A172 (cell line): ENCODE measurements at places on chromosomes 7 and 10. TPM values are rescaled to one million over a fixed set of nuclear protein-coding genes. Genes with fewer than 3 reads are reported as not detected.

AKR1C3 gene
- total RNA-seq = 45.3 and 120 TPM in 2 replicates

IL6 gene
- total RNA-seq = 0.12 TPM in 1 of 2 replicates, not detected in the other

ADRA2A gene
- not detected in 2 replicates for total RNA-seq

PIK3CG gene
- 4.7 and 5.4 TPM in 2 replicates for total RNA-seq

GNAT3 gene
- total RNA-seq = not detected in 2 replicates

ZCCHC24 gene
- total RNA-seq = 10.7 and 12.2 TPM in 2 replicates

AGR3 gene
- total RNA-seq = not detected in 2 replicates

CHCHD2 gene
- total RNA-seq = 849 and 881 TPM in 2 replicates

PTF1A gene
- not detected in 2 replicates for total RNA-seq

DPP6 gene
- total RNA-seq = not detected in 2 replicates

PNLIPRP3 gene
- 0.22 TPM in 1 of 2 replicates, not detected in the other for total RNA-seq

DNA sequence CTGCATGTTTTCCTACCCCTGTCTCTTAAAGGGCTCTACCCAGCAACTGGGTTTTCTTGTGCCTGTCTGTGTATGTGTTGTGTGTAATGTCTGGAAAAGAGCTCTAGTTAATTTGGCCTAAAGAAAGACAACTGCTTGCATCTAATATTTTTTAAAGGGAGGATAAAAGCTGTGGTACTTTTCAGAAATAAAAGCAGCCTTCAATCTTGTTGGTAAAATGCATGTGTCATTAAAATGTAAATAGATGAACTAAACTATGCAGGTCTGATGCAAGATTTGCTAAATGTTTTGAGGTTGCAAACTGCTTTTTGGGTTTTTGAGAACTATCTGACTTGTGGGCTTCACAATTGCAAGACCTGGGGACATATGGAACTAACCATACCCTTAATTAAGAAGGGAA is 445.3 kb downstream of the HTR7 start:
- DNase-seq = no peak

- no peak for DNase-seq
These were observed 2.5 kb downstream of the GIMAP7 start for GRCh38 chr7:150516956-150517745.

GRCh38 chr7:69800495-69800894 is 202.2 kb downstream of the AUTS2 start:
- peak; percentile 89 for DNase-seq

DNA sequence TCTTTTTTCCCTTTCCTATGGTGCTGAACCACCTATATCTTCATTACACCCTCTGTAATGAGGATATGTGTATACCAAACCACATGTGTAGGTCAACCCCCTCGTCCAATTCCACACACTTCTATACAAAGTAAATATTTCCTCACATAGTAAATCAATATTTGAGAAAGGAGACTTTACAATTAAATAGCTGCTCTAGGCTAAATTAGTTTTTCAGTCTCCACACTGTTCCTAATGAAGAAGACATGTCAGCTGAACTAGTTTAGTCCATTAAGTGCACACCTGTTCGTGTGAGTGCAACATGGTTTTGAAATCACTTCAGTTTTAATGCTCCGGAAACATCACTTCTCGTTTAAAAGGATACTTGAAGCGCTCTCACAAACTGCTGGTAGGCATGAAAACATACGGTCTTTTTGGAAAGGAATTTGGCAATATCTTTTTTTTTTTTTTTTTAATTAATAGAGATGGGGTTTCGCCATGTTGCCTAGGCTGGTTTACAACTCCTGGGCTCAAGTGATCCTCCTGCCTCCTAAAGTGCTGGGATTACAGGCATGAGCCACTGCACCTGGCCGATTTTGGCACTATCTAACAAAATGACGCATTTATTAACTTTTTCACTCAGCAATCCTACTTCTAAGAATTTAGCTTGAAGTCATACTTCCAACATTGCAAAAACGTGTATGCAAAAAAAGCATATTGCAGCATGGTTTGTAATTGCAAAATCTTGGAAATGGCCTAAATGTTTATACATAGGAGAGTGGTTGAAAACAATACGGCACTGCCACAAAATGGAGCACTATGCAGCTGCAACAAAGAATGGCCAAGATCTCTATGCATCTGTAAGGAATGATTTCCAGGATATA is 2.1 kb upstream of the XRCC2 start:
- DNase-seq = no peak

- DNase-seq = no peak
These were observed 116.1 kb downstream of the INSYN2A start for GRCh38 chr10:127080317-127080716.

GRCh38 chr7:92717993-92718716 is 118.2 kb downstream of the CDK6 start:
- peak; percentile 84 for DNase-seq

DNA sequence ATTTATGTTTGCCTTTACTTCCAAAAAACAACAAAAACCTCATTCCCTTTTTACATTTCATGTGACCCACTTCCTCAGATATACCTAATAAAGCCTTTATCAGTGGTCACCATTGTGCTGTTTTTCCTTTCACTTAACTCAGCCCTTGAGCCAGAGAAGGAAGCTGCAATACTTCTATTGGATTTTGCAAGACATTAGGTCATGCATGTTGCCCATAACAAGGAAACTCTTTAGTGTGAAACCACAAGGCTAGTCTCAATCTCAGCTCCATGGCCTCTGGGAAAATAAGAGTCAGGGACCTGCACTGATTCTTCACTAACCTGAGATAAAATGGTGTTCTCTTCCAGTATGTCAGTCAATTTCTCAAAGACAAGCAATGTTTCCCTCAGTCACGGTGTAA is 27.8 kb downstream of the STEAP4 start:
- DNase-seq = no peak

DNA sequence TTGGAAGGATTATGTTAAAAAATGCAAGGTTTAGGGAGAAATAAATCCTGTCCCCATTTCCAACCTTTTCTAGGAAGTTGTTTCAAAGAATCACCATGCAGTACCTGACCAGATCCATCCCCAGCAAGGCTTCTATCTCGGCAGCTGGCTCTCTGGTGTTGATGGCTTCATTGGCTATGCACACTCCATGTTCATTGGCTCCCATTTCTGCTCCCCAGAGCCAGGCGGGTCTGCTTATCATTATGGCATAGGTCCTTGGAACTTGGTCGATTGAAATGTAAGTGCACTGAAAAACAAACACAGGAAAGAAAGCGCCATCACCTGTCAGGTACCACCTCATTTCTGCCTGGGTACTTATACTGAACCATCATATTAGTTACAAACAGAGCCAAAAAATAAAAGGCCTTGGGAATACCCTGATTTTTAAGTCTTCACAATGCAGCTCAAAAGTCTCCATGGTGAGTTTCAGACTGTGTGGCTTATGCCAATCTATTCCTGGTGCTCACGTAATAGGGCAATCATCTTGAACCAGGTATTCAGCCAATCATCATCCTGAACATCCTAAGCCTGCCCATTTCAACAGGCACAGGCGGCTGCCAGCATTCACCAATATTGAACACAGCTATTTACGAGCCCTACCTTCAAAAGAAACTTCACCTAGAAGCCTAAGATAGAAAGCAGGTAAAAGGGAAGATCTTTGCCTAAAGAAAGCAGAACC is 34.4 kb downstream of the SCRN1 start:
- no peak for DNase-seq

- DNase-seq = no peak
These were observed 651 bp upstream of the ARPC1A start for GRCh38 chr7:99325001-99325493.

- DNase-seq = no peak
These were observed 1.3 kb downstream of the NAMPT start for GRCh38 chr7:106283501-106283830.

GRCh38 chr10:114577133-114577532 is 80.9 kb downstream of the ABLIM1 start:
- peak; percentile 75 for DNase-seq

DNA sequence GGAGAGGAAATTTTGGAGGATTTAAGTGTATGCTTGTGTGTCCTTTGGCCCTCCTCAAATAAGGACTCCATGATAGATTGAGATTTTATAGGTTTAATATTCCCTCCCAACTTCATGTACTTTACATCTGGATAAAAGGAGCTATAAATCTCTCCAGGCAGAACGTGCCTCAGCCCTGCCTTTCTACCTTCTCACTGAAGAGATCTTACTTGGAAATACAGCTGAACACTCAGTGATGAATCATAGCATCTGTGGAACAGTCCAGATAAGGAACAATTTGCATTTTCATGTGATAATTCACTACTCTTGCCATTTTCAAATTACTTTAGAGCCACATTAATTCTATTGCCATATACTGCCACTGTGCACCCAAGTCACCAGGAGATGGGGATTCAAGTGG is 364.6 kb upstream of the PODXL start:
- peak; percentile 61 for DNase-seq

- DNase-seq = peak; percentile 70
These were observed 277.6 kb upstream of the SORCS1 start for GRCh38 chr10:107442035-107442505.

DNA sequence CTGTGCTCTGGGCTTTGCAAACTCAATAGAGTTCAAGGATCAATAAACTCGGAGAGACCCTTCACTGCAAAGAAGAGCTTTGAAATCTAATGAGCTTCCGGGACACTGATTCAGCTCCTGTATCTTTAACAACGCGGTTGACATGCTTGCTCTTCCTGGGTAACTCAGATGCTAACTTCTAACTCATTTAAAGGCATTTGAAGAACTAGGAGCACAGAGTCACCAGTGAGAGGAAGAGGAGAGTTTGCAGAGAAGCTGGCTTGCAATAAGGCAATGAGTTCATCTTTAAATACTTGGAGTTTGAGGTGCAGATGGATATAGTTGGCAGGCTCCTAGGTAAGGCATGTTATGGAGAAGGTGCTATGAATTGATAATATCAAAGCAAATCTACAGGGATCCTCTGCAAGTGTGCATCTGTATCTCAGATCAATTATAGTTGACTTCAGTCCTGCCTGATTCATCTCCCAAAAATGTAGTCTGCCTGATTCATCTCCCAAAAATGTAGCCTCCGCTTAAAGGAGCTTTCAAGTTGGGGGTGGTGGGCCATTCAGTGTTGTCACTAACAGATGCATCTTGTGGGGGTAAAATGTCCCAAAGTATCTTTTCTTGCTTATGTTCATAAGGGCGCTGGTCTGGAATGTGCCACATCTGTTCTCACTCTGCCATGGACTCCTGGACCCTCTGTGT is 182.5 kb upstream of the PRSS58 start:
- DNase-seq = peak; percentile 85

- DNase-seq = no peak
These were observed 88.7 kb downstream of the ADARB2 start for GRCh38 chr10:1648648-1649047.

GRCh38 chr7:158827411-158828132 is 1.7 kb downstream of the ESYT2 start:
- DNase-seq = no peak

GRCh38 chr10:90787393-90788198 is 70.2 kb downstream of the HTR7 start:
- DNase-seq = peak; percentile 22

GRCh38 chr7:41378156-41378555 is 324.7 kb downstream of the INHBA start:
- DNase-seq = no peak

- DNase-seq = no peak
These were observed 324.7 kb downstream of the ADARB2 start for GRCh38 chr10:1412531-1413189.

- DNase-seq = no peak
These were observed 34.7 kb downstream of the ZNF33A start for GRCh38 chr10:38045129-38045528.

DNA sequence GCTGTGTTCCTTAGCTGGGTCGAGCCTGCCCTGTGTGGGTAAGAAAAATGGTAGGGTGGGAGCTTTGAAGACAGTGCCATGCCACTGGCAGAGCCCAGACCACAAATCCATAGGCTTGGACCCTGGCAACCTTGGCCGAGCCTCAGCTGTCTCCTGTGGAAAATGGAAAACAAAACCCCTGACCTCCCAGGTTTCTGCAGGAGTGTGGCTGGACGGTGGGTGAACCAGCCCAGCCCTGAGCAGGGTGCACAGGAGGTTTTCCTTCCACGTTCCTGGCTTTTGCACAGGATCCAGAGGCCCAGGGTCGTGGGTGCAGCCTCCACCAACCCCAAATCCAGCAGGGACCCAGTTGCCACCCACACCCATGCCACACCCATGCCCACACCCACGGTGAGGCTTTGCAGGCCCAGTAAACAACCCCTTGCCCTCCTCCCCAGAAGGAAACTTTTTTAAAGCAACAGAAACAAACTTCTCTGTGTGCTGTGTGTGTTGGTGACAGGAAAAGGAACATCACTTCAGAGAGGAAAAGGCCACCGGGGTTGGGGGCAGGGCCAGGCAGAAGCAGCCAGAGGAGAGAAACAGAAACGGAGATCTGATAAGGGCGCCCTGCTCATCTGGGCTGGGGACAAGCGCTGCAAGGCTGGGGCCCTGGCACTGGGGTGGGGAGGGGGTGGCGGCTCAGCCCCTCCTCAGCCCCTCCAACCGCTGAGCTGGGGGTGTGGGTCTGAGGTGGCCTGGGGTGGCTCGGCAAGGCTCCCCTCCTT is 20.7 kb upstream of the ZMIZ1 start:
- no peak for DNase-seq

DNA sequence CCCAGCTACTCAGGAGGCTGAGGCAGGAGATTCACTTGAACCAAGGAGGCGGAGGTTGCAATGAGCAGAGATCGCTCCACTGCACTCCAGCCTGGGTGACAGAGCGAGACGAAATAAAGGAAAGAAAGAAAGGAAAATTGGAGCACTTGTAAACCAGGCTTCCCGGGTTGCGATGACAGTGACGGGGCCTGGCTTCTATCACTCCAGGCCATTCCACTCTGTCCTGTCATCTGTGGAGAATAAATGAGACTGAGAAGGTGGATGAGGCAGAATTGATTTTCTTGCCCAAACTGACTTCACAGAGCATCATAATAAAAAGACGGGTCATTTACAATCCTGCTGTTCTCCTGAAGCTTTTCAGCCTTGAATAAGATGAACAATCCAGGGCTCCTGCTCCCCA is 12.1 kb upstream of the KPNA7 start:
- no peak for DNase-seq

DNA sequence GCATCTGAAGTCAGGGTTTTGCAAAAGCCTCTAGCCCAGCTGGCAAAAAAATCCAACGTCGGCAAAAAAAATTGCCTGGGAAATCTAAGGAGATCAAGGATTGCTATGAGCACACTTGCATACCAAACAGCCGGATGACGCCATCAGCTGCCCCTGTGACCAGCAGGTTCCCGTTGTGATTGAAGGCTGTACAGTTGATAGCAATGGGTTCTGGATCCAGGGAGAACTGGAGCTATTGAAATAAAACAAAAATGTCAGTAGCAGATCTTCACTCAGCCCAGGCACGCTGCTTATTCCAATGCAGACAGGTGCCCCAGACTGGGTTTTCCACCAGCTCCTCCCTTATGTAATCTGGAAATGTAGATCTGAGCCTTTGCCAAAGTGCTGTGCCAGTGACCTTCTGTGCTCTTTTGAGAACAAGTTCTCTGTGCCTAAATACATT is 18.7 kb upstream of the CYREN start:
- DNase-seq = no peak

DNA sequence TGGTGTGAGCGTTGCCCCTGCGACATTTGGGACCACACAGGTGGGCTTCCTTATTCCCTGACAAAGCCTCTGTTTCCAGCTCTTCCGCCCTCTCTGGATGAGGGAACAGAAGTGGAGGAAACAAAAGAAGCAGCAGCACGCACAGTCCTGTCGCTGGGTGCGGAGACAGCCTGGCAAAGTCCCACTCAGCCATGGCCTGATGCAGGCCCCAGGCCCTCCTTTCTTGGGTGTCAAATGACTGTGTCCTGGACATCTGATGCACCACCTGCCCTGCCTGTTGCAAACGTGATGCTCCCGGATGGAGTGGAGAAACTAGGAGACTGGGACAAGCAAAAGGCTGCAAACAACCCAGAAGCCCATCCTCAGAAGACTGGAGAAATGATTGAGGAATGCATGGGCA is 20.7 kb downstream of the ZMIZ2 start:
- DNase-seq = no peak
